ENCODE measurements at places on chromosomes 11 and 22.
A peak's percentile ranks its signal among the peaks of the same experiment; 100 is the strongest.

DNA sequence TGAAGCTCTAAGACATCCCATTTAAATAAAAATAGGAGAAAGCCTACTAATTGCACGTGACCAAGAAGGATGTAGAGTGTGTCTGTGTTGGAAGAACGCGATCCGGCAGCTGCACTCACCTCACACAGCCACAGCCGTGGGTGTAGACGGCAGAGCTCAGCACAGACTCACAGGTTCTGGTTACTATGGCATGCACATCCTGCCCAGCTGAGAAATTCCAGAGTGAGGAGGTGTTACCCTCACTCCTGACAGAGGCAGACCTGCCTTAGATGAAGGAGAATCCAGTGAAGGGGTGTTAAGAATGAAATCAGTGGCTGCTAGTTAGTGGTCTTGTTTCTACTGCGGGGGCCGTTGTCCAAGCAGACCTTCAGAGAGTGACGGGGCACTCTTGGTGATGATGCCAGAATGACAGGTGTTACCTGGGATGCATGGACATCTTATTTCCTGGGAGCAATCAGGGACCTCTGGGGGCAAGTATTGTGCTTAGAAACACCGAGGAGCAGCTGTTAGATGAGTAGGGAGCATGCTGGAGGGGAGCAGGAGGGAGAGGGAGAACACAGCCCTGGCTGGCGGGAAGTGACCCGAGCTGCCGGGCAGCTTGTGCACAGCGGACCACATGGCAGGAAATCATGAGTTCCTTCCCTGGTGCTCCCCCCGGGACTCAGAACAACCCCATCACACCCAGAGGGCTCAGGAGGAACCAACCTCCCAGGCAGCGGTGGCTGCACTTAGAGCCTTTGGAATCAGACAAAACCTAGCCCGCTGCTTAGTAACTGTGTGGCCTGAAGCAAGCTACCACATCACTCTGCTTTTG, 12.3 kb downstream of the KCNJ5 start:
- peaks cover 44% of the 10 kb centered on the region for H3K27me3 ChIP-seq
- DNase-seq = no peak
- H3K27ac ChIP-seq = no peak overlapping the region
- H3K36me3 ChIP-seq = no peaks in the 10 kb centered on the region
- peaks cover 25% of the 10 kb centered on the region for H3K4me1 ChIP-seq
- peak overlapping the region; percentile 79 for H3K4me3 ChIP-seq

GRCh38 chr11:17412488-17413180, 24.2 kb upstream of the KCNJ11 start:
- no peak overlapping the region for H3K27ac ChIP-seq
- no peaks in the 10 kb centered on the region for H3K4me1 ChIP-seq
- no peak overlapping the region for H3K4me3 ChIP-seq
- no peak for DNase-seq
- H3K36me3 ChIP-seq = no peaks in the 10 kb centered on the region

GRCh38 chr11:55571828-55572227, at the start of gene OR4C16:
Gene OR4C16, plus strand, starts transcription at chr11:55572128. Its CDS starts 0 bp downstream, at chr11:55572128.
- DNase-seq = no peak
- H3K36me3 ChIP-seq = no peaks in the 10 kb centered on the region
- no peak within 1 kb of the TSS for H3K27ac ChIP-seq
- no peaks in the 10 kb centered on the region for H3K27me3 ChIP-seq

DNA sequence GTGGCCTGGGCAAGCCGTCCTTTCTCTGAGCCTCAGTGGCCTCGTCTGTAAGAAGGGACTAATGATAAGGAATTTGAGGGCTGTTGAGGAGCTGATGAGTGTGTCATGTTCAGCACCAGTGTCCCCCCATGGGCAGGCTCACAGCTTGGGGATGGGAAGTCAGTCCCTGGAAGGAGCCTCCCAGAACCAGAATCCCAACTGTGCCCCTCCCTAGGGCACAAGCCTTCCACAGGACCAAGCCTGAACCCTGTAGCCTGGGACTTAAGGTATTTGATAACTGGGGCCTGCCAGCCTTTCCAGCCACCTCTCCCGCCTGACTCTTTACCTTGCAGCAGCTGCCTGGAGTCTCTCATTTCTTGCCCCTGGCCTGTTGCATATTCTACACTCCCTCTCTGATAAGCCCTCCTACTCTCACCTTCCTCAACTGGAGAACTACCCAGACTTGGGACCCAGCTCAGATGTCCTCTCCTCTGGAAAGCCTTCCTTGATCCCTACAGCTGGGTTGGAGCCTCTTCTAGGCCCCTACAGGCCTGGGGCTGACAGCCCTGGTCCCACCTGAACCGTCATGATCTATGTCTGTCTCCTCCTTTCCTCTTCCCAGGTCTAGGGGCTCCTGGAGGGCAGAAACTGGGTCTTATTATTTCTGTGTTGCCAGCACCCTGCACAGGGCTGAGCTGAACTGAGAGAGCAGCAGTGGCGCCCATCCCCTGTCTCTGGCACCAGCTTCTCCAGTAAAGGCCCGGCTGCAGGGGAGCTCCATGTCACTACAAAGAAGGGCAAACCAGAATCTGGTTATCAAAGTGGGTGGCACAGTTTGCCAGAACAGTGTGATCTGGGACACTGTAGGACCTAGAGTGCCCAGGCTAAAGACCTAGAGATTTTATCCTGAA, 1.6 kb downstream of the P2RY2 start:
- peak overlapping the region; percentile 11 for H3K4me3 ChIP-seq
- H3K36me3 ChIP-seq = no peaks in the 10 kb centered on the region
- DNase-seq = no peak
- H3K4me1 ChIP-seq = peaks cover 19% of the 10 kb centered on the region

DNA sequence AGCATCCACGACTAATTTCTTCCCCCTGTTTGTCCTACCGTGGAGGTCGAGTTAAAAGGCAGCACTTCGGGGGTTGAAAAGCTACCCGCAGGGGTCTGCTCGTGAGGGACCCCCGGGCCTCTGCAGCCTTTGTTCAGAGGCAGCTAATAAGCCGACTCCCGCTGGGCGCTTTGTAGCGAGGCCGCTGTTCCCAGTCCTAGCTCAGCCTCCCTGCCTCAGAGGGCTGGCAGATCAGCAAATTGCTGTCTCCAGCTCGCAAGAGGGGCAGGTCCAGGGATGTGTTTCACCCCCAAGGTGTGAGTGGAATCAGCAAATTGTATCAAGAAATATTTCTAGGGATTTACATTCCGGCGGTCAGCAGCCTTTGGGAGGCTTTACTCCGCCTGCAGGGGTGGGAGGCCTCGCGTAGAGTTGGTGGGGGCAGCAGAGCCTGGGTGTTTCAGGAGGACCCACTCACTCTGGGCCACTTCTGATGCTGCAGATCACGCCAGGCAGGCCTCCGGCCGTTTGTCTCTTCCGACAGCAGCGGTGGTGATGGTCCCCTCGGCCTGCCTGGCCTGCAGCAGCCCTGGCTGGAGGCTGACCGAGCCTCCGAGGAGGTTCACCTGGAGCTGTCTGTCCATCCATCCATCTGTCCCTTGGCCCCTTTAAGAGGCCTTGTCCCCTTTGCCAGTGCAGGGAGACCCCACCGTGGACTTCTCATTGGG, 21.6 kb upstream of the KCNQ1OT1 start:
- no peak overlapping the region for H3K4me3 ChIP-seq
- H3K4me1 ChIP-seq = no peaks in the 10 kb centered on the region
- no peaks in the 10 kb centered on the region for H3K27me3 ChIP-seq
- no peak for DNase-seq

- DNase-seq = no peak
- H3K4me3 ChIP-seq = no peak overlapping the region
- peaks cover 20% of the 10 kb centered on the region for H3K27me3 ChIP-seq
- H3K4me1 ChIP-seq = no peaks in the 10 kb centered on the region
These were observed 41.1 kb downstream of the PHF21B start for GRCh38 chr22:44968736-44969135.

GRCh38 chr11:27761356-27761755, 61.1 kb upstream of the BDNF start:
- no peak for DNase-seq
- H3K4me1 ChIP-seq = no peaks in the 10 kb centered on the region
- H3K36me3 ChIP-seq = no peaks in the 10 kb centered on the region
- no peak overlapping the region for H3K4me3 ChIP-seq

DNA sequence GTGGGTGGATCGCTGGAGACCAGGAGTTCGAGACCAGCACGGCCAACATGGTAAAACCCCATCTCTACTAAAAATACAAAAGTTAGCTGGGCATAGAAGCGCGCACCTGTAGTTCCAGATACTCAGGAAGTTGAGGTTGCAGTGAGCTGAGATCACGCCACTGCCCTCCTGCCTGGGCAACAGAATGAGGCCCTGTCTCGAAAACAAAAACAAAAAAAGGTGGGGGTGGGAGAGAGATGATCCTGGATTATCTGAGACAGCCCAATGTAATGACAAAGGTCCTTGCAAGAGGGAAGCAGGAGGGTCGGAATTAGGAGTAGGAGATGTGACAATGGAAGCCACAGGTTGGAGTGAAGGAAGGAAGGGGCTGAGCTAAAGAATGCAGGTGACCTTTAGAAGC, 87.6 kb upstream of the APOA1 start:
- peak overlapping the region; percentile 93 for H3K27ac ChIP-seq
- peaks cover 39% of the 10 kb centered on the region for H3K36me3 ChIP-seq
- peak overlapping the region; percentile 63 for H3K4me3 ChIP-seq
- peaks cover 71% of the 10 kb centered on the region for H3K4me1 ChIP-seq
- no peaks in the 10 kb centered on the region for H3K27me3 ChIP-seq

DNA sequence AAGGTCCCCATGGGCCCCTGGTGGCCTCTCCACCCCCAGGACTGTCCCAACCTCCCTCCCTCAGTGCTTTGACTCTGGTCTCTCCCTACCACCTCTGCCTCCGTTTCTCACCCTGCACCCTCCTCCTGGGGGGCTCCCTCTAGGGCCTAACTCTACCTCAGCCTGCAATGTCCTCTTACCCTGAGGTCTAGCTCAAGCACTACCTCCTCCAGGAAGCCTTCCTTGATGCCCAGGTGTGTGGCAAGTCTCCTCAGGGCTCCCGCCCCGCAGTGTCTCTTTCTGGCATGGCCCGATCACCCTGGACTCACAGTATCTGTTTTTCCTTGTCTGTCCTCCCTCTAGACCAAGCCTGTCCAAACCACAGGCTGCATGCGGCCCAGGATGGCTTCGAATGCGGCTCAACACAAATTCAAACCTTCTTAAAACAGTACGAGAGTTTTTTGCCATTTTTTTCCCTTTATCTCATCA, 90.8 kb downstream of the PHF21B start:
- no peak for DNase-seq
- H3K36me3 ChIP-seq = no peaks in the 10 kb centered on the region
- H3K4me1 ChIP-seq = no peaks in the 10 kb centered on the region
- H3K4me3 ChIP-seq = no peak overlapping the region
- no peaks in the 10 kb centered on the region for H3K27me3 ChIP-seq

DNA sequence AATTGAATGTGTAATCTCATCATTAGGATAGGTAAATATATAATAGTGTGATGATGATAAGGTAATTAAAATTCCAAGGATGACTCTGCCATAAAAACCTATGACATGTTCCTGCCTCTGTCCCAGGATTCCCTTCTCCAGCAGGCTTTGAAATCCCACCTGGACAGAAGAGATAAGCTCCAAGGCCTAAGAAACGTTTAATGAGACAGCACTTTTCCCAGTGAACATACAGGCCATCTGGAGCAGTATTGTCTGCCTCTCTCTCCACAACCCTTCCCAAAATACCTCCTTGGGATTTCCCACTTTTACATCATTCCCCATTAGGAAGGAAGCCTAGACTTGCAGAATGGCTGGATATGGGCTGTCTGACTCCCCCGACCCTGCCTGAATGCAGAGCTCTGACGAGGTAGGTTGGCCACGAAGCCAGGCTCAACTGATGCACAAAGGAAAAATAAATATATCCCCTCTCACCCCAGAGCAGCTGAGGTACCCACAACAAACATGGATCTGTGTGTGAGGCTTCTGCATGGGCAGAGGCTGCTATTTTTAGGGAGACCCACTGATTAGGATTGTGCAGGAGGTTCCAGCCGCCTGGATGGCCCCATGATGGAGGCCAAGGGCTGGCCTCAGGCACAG, 71.0 kb downstream of the TMPRSS5 start:
- H3K36me3 ChIP-seq = no peaks in the 10 kb centered on the region
- DNase-seq = no peak

- H3K36me3 ChIP-seq = peaks cover 8% of the 10 kb centered on the region
- peak overlapping the region; percentile 73 for H3K4me3 ChIP-seq
- H3K27me3 ChIP-seq = no peaks in the 10 kb centered on the region
- DNase-seq = no peak
- H3K4me1 ChIP-seq = peaks cover 97% of the 10 kb centered on the region
- peak overlapping the region; percentile 98 for H3K27ac ChIP-seq
These were observed 22.1 kb downstream of the FLI1 start for GRCh38 chr11:128715691-128716561.

- no peak overlapping the region for H3K27ac ChIP-seq
- no peak for DNase-seq
- no peaks in the 10 kb centered on the region for H3K27me3 ChIP-seq
- H3K4me3 ChIP-seq = no peak overlapping the region
- no peaks in the 10 kb centered on the region for H3K4me1 ChIP-seq
These were observed 42.4 kb downstream of the BARX2 start for GRCh38 chr11:129418039-129418438.

DNA sequence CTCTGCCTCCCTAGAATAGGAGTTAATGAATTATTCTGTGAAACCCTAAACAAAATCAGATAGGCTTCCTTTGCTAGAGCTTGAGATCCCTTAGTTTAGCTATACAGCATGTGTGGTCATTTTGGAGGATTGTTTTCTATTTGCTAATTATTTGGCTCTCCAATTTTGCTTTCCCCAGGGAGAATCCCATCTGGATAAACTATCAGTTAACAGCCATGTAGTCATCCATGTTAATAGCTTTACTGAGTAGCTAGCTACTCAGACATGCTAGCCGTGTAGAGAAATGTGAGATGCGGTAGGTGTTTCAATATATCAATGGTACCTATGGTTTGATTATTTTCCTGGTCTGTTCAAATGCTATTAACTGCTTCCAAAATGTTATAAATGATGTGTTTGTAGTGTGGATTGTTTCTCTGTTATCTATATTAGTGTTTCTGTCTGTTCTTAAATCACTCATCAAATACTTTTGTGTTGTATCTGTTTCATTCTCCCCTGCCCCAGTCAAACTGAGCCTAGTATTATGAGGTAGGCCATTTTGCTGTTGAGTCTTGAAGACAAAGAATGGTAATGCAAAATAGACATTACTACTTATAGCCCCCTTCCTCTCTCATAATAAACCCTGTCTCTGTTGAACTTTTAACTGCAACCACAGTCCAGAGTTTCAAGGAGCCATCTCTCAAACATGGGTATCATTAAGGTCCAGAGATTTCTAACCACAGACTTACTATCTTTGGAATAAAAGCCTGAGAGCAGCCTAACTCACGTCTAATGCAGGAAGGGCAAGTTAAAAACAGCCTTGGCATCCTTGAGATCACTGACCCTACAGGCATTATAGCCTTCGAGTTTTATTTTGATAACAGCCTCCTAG, 56.1 kb upstream of the GRAMD1B start:
- H3K27me3 ChIP-seq = no peaks in the 10 kb centered on the region
- H3K4me3 ChIP-seq = no peak overlapping the region
- H3K4me1 ChIP-seq = no peaks in the 10 kb centered on the region

- H3K27ac ChIP-seq = peak overlapping the region; percentile 96
- H3K4me1 ChIP-seq = peaks cover 19% of the 10 kb centered on the region
- DNase-seq = peak; percentile 17
- H3K4me3 ChIP-seq = peak overlapping the region; percentile 55
These were observed 10.2 kb upstream of the LDHA start for GRCh38 chr11:18384157-18384641.

- H3K4me3 ChIP-seq = no peak overlapping the region
- no peak overlapping the region for H3K27ac ChIP-seq
- no peaks in the 10 kb centered on the region for H3K4me1 ChIP-seq
- H3K36me3 ChIP-seq = no peaks in the 10 kb centered on the region
These were observed 13.4 kb downstream of the SYT13 start for GRCh38 chr11:45272701-45273100.

Measured in activated B cell treated with CpG ODN at 0.5 μM for 24 hours (primary cell).